ENCODE measurements at places on chromosomes 4 and X.

GRCh38 chr4:13670456-13671160 is 43.1 kb upstream of the BOD1L1 start:
- DNase-seq = no peak

GRCh38 chr4:184380707-184381106 is 93.6 kb downstream of the IRF2 start:
- no peak for DNase-seq

DNA sequence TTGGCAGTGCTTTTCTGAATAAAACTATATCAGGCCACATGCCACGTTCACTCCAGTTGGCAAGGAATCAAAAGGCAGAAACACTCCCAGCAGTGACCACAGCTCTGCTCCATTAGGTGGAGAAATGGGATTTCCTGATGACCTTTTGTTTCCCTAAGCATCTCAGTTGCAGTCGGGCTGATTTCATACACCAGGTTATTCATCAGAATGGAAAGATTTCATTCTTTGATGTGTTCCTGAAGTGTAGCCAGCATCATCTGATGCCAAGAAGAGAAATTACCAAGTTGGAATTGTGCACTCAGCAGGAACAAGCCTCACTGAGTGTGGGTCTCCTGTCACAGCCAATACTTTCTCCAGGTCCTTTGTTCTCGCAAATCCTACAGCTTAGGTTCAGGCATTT is 193.7 kb downstream of the SPATA18 start:
- DNase-seq = no peak

- peak; percentile 43 for DNase-seq
Measured at GRCh38 chr4:13160920-13161319, 323.2 kb downstream of the RAB28 start.

DNA sequence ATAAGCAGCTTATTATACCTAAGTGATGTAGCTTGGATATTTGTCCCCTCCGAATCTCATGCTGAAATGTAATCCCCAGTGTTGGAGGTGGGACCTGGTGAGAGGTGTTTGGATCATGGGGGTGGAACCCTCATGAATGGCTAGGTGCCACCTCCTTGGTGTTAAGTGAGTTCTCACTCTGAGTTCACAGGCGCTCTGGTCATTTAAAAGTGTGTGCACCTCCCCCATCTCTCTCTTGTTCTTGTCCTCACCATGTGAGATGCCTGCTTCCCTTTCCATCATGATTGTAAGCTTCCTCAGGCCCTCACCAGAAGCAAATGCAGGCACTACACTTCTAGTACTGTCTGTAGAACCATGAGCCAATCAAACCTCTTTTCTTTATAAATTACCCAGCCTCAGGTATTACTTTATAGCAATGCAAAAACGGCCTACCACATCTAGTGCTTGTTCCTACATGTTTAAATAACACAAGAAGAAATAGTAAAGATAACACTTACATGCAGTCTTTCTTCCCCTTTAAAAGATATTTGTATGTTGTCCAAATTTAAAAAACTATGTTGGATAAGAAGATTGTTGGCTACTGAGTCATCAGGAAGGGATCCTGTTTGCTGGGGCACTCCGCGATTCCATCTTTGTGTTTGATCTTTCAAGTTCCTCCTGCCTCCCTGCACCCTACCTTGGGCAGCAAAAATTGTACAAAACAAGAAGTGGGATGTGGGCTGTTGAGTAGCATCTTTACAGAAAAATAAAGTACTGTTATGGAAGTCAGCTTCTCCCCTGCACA is 29.7 kb downstream of the PPP1R2C start:
- DNase-seq = peak; percentile 62

DNA sequence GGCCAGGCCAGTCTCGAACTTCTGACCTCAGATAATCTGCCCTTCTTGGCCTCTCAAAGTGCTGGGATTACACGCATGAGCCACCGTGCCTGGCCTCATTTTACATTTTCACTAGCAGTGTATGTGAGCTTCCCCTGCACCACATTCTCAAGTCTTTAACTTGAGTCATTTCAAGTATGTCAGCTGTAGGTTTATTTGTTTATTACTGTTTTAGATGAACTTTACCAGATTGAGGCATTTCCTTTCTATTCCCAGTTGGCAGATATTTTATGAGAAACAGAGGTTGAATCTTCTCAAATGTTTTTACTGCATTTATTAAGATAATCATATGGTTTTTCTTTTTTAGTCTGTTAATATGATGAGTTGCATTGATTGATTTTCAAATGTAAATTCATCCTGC is 114.6 kb upstream of the SH3RF1 start:
- peak; percentile 67 for DNase-seq

GRCh38 chrX:15785176-15785750 is 5.0 kb upstream of the ZRSR2 start:
- no peak for DNase-seq

GRCh38 chr4:22986881-22987280 is 294.1 kb downstream of the GBA3 start:
- DNase-seq = no peak

Measured in fibroblast of upper back skin (primary cell).